RCC 7860 (cell line): ENCODE measurements at places on chromosomes 3 and 15.

GRCh38 chr3:38649500-38650247, at the start of gene SCN5A:
Gene SCN5A (minus strand): TSS chr3:38649687. CDS start chr3:38633307, 16,380 bp downstream.
- DNase-seq, result no peak

DNA sequence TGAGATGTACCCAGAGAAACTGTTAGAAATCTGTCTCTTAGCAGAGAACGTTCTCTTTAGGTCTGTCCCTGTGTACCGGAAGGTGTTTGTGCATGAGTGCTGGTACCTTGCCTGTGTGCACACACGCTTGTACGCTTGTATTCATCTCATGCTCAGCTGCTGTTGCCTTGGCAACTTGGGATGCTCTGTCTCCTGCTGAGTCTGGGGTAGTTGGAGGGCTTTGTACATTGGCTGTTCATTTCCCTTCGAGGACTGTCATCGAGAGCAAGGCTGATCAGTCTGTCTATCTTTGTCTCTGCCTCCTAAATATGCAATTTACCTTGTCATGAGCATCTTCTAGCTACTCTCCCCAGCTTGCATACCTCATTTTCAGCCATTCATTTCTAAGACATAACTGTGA, 147.2 kb downstream of the SLCO3A1 start:
- DNase-seq, result no peak

DNA sequence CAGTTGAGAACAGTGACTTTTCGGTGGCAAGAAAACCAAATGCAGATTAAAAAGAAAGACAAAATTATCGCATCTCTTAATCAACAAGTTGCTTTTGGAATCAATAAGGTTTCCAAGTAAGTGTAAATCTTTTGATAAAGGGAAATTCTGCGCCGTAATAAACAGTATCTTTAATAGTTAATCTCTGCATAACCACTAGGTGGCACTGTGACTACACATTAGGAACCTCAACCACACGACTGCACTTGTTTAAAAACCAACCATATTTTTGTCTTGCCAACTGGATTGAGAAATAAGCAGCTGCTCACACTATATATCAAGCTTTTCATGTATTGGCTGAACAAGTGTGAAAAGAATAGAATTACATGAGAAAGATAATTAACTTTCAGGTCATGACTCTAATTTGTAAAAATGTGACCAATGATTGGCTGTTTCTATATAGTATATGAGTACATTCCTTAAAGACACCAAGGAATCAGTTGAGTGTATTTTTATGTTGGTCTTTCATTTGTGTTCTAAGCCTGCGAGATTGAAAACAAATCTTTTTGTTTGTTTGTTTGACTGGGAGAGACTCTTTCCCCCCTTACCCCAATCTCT, 72.7 kb downstream of the DZIP3 start:
- peak; percentile 58 for DNase-seq

- no peak for DNase-seq
Measured at GRCh38 chr3:3800080-3800455, 837 bp downstream of the LRRN1 start.

GRCh38 chr3:106033654-106034053, 164.8 kb upstream of the CBLB start:
- DNase-seq, result no peak

DNA sequence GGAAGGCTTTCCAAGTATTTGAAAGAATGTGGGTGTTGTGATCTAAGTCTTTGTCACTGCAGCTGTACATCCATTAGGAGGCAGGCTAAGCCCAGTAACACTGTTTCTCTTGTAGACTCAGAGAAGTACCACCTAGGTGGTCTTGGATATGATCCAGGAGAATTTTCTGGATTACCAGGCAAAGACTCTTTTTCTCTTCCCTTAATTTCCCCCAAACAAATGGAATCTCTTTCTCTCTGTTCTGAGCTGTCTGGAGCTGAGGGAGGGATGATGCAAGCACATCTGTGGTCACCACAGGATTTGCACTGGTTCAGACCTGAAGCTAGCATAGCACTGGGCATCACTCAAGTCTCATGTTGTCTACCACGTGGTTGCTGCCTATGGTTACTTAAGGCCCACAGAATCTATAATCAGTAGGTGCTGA, 227.6 kb downstream of the NECTIN3 start:
- DNase-seq, result no peak

GRCh38 chr3:54202054-54202453, 79.7 kb downstream of the CACNA2D3 start:
- DNase-seq, result no peak

- peak; percentile 25 for DNase-seq
Measured at GRCh38 chr15:72037321-72037720, 80.6 kb downstream of the MYO9A start.

GRCh38 chr3:159937561-159938166, 51.0 kb upstream of the IL12A start:
- DNase-seq, result no peak

- DNase-seq, result no peak
Measured at GRCh38 chr15:74839526-74840395, 3.2 kb downstream of the ULK3 start.

- DNase-seq, result no peak
Measured at GRCh38 chr3:107523289-107523538, 452 bp downstream of the BBX start.

DNA sequence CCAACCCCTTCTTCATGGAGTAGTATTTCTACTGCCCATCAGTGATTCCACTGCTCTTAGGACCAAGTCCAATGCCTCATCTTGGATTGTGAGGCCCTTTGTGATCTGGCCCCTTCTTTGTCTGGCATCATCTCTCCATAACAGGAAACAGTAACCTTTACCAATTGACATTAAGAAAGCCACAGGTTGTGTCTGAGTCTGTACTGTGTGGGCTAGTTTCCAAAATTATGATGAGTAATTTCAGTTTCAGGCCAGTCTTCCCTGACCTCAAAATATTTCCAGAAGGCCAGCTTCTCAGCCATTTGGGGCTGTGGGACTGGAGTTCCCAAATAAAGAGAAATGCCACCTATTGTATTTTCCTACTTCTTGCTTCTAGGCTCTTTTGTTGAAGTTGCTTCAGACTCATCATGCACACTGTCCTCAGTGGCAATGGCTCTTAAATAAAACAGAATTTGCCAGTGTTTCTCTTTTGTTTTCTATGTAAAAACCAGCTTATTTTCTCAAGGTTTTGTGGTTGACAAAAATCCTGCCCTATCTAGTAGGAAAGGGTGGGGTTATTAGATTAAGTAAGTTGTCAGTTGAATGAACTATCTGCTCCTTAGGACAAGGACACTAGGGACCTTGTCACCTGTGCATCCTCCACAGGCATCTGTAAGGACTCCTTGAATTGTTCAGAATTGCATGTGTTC, 47.0 kb upstream of the ACKR4 start:
- DNase-seq, result no peak

GRCh38 chr3:141864281-141864970, 12.0 kb upstream of the ATP1B3 start:
- no peak for DNase-seq

GRCh38 chr3:101061312-101061711, 68.1 kb upstream of the ABI3BP start:
- DNase-seq, result no peak

DNA sequence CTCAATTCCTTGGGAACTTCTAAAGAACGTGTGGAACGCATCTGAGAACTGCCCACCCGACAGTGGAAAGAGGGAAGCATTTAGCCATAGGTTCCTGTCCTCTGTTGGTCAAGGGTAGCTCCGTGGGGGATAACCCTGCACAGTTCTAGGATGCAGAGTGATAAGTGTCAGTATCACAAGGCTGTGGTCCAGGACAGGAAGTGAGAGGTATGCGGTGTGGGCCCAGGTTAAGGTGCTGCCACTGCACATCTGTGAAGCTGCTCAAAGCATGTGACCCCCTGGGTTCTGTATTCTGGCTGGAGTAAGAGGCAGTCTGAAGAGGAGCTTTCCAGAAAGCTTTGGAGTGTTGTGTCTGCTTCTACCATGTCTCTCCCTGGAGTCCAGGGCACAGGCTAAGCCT, 51.7 kb upstream of the HES1 start:
- no peak for DNase-seq

- no peak for DNase-seq
Measured at GRCh38 chr15:40055576-40056293, 16.8 kb upstream of the SRP14 start.

DNA sequence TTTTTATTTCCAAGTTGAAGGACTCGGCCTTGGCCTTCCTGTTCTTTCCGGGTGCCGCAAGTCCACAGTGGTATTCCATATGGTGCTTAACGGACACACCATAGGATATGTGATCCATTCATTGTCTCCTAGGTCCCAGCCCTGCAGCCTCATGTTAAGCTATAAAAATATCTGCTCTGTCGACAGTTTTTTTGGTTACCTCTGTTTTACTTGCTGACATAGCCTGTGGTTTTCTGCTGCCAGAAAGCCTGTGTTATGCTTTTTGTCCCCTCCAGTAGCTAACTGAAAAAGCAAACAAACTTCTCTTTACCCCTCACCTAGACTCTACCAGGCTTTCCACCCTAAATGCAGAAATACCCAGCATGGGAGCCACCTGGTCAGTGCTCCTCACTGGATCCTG, 5.3 kb downstream of the INAFM2 start:
- no peak for DNase-seq

DNA sequence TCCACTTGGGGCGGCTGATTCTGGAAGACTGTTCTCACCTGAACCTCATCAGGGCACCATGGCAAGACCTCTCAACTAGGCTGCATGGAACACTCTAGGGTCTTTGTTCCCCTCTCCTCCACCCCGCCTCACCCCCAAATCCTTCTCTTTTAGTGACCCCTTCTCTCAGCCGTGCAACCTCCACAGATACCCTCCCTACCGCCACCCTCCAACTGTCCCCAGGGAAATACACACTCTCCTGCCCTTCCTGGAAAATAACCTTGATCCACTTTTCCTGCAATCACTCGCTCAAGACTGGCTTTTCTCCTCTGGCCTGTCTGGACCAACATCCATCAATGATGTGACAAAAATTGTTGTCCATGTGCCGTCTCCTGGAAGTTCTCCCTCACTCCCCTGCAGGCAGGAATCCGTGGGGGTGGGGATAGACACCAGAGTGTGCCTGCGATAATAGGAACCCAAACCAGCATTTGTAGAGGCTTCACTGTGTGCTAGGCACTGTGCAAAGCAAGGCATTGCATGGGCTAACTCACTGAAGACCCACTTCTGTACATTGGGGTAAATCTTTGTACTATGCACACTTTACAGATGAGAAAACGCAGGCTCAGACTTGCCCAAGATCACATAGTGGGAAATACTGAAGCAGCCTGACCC, 160.1 kb upstream of the UBE2E1 start:
- no peak for DNase-seq

DNA sequence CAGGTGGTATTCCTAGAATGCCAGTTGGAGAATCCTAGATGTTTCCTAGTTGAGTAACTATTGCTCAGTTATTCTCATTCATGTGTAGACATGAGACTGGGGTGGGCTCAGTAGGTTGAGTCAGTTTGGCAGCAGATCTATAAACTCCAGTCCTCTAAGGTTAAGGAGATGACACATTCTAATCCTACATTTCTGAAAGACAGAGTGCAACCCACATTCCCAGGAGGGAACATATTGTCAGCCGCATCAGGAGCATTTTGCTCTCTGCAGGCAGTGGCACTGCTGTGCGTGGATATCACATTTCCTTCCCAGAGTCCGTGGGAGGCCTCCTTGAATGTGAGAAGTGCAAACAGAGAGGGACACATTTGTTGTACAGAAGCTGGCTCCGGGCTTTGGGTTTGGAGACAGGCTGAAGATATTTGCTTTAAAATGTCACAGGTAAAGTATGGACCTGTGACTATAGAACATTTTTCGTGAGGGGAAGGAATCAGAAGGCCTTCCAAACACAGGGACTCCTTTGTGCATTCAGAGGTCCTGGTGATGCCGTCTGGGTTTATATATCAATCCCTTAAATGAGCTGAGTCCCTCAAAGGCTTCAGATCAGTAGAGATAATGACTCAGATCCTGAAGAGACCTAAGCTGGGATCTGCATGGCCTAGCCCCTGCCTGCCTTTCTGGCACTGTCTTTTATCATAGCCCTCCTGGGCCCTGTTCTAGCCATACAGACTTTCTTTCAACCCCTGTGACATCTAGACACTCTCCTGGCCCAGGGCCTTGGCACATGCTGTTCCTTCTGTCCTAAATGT, 156.5 kb downstream of the CADPS start:
- no peak for DNase-seq

- DNase-seq, result no peak
Measured at GRCh38 chr3:4719046-4719501, 225.9 kb downstream of the ITPR1 start.

DNA sequence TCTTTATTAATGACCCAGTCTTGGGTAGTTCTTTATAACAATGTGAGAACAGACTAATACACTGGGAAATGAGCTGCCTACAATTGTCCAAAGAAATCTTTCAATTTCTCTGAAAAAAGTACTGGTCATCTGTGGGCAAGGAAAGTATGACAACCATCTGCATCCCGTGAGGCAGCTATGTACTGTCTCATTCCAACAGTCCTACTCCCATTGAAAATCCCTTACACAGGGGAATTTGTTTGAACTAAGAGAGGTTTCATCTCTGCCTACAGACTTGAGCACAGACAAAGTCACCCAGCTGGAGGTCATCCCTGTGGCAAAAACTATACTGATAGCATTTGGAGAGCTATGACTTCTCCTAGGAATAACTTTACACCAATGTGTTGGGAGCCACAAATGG, 27.1 kb downstream of the SHC4 start:
- no peak for DNase-seq

GRCh38 chr3:100080573-100080972, 33.7 kb downstream of the FILIP1L start:
- DNase-seq, result peak; percentile 22

DNA sequence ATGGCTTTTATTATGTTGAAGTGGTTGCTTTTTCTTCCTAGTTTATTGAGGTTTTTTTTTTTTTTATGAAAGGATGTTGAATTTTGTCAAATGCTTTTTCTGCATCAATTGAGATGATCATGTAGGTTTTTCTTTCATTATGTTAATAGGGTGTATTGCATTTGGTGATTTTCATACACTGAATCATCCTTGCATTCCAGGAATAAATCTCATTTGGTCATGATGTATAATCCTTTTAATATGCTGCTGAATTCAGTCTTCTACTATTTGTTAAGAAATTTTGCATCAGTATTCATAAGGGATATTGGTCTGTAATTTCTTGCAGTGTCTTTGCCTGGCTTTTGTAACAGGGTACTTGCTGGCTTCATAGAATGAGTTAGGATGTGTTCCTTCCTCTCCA, 11.5 kb upstream of the CLRN1 start:
- no peak for DNase-seq
